IMR-90 (cell line): ENCODE measurements at places on chromosomes 3 and 15. TPM values are rescaled to one million over a fixed set of nuclear protein-coding genes. Genes with fewer than 3 reads are reported as not detected.

The AP3B2 gene
- polyA plus RNA-seq, result 0.07 and 0.14 TPM in 2 replicates

The STAB1 gene
- polyA plus RNA-seq, result 0.04 TPM in 1 of 2 replicates, not detected in the other

- no peak for DNase-seq
These were observed 219.3 kb downstream of the CBLB start for GRCh38 chr3:105649480-105649879.

GRCh38 chr3:33339758-33340157 is 62.5 kb downstream of the FBXL2 start:
- no peak for DNase-seq
